ENCODE measurements at places on chromosomes 16 and 17.

GRCh38 chr17:74950207-74950606 is 14.5 kb downstream of the OTOP3 start:
- no peak for DNase-seq

DNA sequence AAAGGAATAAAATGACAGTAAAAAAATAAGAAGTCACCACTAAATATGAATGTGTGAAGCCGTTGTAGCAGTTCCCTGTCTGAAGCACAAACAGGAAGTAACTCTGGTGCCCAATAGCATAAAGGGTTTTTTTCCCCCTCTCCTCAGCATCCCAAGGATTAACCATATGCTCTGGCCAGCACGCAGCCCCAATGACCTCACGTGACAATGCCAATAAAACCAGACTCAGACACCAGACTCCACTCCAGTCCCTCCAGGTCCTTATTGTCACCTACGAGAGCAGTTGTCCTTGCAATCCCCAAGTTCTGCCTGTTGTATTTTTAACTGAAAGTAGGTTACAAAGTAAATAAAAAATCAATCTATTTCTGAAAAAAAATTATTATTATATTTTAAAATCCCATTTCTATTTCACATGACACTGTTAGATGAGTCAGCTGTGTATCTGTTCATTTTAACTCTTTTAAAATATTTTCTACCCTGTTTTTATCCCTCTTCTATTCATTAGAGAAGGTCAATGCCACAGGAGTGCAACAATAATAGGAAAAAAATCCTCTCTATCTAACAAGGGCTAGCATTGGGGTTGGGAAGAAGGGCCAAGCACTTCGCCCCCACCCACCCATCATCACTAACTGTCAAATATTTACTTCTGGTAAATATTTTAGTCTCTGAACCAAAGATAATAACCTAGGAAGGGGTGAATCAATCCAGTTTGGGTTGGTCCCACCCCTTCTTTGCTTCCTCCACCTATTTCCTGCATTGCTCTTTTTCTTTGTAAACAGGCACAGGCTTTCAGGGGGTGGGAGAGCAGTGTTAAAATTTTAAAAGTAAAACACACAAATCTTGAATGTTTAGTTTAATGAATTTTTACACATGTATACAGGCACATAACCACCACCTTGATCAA is 6.6 kb downstream of the PRAC1 start:
- DNase-seq, result no peak

DNA sequence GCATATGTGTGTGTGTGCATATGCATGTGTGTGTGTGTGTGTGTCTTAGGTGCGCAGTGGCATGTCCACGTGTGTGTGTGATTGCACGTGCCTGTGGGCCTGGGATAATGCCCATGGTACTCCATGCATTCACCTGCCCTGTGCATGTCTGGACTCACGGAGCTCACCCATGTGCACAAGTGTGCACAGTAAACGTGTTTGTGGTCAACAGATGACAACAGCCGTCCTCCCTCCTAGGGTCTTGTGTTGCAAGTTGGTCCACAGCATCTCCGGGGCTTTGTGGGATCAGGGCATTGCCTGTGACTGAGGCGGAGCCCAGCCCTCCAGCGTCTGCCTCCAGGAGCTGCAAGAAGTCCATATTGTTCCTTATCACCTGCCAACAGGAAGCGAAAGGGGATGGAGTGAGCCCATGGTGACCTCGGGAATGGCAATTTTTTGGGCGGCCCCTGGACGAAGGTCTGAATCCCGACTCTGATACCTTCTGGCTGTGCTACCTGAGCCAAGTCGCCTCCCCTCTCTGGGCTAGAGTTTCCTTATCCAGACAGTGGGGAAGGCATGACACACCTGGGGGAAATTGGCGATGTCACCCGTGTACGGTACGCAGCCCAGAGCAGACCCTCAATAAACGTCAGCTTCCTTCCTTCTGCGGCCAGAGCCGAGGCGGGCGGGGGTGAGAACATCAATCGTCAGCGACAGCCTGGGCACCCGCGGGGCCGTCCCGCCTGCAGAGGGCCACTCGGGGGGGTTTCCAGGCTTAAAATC is 47.6 kb downstream of the IL21R start:
- DNase-seq, result peak; percentile 44

DNA sequence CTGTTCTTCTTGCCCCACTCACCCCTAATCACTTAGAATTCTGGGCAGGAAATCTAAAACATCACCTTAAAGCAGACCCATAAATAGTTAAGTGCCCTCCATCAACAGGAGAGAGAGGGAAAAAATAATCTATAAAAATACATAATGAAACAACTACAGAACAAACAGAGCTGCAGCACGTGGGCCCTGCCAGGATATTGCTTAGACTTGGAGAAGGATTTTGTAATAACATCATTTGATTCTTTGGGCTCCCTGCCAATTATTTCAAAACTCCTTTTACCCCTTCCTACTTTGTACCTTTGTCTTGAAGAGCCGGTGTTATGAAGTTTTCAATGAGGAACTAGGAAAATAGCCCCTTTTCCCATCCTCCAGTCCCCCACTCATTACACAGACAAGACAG is 130.6 kb upstream of the TOX3 start:
- DNase-seq, result no peak

DNA sequence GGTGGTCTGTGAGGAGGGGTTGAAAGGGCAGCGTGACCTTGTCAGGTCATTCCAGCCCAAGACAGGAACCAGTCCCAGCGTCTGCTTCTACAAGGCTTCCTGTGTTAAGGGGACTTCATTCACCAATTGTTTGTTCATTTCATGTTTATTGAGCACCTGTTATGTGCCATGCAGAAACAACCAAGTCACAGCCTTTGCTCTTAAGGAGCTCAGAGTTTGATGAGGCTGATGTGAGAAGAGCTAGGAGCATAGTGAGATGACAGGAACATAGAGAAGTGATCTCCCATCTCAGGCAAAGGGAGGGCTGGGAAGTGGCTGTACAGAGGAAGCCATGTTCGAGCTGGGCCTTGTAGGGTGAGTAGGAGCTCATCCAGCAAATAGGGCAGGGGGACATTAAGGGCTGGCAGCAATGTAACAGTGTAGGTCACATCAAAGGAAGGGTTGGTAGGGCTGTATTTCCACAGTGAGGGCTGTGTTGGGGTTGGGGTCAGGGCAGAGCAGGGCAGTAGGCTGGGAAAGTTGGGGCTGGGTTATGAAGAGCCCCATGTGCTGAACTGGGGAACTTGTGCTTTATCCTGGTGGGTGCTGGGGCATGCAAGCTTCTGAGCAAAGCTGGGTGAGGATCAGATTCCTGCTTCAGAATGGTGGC is 79.8 kb downstream of the ARHGAP23 start:
- no peak for DNase-seq

DNA sequence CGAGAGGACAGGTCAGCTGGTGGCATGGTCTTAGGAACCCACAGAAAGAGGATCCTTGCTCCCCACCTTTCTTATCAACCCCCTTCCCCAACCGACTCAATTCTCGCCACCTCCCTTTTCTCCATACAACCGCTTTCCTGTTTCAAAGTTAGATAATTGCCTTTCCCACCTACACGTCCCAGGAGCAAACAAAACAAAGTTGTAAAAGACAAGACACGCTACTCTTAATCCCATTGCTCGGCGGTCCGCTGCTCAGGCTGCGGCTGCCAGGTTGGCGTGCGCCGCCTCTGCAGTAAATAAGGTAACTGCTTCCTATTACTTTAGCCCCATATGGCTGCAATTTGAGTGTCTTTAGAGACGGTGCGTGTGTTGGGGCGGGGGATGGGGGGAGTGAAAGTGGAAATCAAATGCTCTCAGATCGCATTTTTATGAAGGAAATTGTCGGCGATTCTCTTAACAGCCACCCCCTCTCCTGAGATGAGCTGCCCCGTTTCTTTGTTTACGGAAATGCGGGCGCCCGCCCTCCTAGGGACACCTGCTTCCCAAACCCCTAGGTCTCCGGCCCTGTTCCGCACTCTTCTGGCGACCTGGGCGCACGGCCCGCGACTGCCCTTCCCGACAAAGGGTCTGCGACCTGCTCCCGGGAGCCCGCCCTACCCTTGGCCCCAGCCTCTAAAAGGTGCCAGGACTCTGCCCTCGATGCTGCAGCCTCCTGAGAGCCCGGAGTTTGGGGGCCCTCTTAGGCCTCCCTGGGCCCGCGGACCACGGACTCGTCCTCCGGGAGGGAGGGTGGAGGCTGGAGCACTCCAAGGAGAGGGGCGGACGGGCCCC is 3.7 kb upstream of the CBX8 start:
- no peak for DNase-seq

DNA sequence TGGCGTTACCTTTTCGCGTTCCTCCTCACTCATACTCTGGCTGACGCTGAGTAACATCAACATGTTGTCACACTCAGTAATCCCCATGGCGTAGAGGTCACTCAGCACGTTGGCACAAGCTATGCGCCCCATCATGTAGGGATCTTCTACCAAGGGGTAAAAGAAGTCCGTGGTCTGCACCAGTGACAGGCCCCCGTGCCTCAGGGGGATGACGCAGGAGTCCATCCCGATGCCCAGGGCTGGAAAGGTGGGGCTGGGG is 596 bp downstream of the SEPHS2 start:
- DNase-seq, result no peak

DNA sequence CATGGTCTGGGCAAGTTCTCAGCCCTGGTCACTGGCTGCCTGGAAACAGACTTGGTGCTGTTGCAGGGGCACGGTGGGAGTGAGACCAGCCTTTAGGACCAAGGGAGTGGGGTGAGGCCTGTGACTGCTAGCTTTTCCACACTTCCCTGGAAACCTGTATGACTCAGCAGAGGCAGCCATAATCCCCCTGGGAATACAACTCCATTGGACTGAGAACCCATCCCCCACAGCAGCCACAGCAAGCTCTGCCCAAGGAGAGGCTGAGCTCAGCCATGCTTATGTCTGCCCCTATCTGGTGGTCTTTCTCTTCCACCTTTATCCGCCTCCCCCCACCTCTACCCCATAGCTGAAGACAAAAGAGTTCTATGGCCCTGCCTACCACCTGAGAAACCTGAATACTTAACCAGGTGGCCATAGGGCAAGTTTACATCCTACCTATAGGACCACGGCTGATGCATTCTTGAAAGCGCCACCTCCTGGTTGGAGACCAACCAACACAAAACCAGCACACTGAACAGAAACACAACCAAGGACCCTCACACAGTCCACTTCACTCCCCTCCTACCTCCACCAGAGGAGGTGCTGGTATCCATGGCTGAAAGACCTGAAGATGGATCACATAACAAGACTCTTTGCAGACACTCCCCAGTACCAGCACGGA is 816.2 kb upstream of the SOX9 start:
- DNase-seq, result no peak

DNA sequence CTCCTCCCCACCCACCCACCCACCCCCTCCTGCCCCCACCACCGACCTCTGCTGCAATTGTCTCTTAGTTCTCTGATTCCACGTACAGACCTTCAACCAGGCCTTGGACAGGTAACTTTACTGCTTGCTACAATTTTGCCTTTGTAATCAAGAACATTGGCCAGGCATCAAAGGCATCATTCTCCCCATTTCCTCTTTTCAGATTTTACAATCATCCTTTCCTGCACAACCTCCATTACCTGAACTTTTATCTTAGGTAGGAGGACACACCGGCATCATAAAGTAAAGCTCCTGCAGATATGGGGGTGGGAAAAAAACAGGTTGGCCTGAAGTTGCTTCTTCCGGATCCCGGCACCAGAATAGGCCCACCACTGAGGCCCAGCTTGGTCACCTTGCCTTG is 25.7 kb upstream of the SUPT4H1 start:
- no peak for DNase-seq

DNA sequence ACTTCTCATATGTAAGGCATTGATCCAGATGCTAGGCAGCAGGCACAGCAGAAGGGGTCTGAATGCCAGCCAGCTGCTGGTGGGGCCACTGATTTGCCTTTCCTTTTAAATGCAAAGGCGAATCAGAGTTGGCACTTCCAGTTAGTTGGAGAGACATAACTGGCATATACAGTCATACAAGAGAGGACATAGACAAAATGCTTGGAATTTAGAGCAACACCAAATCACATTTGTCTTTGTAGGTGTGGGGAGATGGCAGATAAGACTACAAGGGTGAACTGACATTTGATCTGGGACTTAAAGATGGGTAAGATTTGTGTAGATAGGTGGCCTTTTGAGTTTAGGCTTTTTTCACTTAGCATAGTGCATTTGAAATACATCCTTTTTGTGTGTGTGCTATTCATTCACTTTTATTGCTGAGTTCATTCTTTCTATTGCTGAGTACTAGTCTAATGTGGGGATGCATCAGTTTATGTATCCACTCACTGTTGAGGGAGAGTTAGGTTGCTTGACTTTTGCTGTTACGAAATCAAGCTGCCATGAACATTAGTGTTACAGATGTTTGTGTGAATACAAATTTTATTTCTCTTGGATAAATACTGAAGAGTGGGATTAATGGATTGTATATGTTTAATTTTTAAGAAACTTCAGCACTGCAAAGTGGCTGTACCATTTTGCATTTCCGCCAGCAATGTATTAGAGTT is 74.1 kb downstream of the SPECC1 start:
- DNase-seq, result no peak

- no peak for DNase-seq
Observed at GRCh38 chr17:65629234-65629690, 67.8 kb upstream of the AXIN2 start.

DNA sequence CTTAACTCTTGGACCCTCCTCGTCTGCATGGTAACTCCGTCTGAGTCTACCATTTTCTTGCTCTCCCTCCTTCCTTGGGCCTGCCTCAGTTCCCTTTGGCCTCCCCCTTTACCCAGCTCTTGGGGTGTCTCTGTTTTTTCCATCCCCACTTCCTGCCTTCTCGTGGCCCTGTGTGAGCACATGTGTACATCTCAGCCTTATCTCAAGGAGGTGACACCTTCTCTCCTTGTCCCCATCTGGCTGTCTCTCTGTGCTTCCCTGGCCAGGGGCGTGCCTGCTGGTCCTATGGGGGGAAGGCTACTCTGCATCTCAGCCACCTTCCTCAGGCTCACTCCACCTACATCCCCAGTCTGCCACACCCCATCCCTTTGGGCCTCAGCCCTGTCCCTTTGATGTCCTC is 6.6 kb downstream of the CTF1 start:
- no peak for DNase-seq

GRCh38 chr16:81936209-81937000 is 74.9 kb downstream of the SDR42E1 start:
- no peak for DNase-seq

GRCh38 chr17:44222112-44222869 is 2.8 kb upstream of the UBTF start:
- DNase-seq, result no peak

- no peak for DNase-seq
Observed at GRCh38 chr16:12349936-12350850, 373.7 kb downstream of the SNX29 start.

DNA sequence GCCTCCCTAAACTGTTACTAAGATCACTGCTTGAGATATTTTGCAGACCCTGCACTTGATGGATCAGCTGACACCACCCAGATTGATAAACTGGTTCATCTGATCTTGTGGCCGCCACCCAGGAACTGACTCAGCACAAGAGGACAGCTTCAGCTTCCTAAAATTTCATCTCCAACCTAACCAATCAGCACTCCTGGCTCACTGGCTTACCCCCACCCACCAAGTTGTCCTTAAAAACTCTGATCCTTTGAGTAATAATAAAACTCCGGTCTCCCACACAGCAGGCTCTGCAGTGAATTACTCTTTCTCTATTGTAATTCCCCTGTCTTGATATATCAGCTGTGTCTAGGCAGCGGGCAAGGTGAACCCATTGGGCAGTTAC is 174.8 kb downstream of the UTP18 start:
- DNase-seq, result no peak

- DNase-seq, result no peak
Observed at GRCh38 chr17:6969323-6969726, 26.5 kb upstream of the ALOX12 start.
